Right cardiac atrium (tissue), 5 donors: ENCODE measurements at places on chromosomes 6 and 20.

- DNase-seq, result no peak
These were observed 72.8 kb downstream of the RPS12 start for GRCh38 chr6:132887204-132887603.

- DNase-seq, result no peak
These were observed 7.2 kb downstream of the HINT3 start for GRCh38 chr6:125963817-125964216.

DNA sequence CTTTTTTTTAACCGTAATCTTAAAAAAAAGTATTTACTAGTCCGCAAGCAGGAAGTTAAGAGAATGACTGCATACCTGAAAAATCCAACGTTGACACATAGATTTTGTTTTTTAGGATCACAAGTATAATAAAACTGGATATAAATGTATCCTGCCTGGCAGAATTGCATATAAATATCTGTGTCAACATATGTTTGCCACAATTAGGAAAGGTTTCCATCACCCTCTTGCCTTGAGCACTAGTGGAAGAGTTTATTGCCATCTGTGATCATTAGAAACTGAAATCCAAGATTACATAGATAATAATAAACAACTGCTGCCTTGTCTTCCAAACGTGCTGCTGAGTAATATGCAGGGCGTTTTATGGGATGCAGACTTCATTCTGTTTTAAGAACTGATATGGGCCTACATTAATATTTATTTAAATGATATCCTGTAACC lies 27.9 kb downstream of the PLEKHG1 start:
- DNase-seq, result no peak

- no peak for DNase-seq
These were observed 229.2 kb downstream of the COL12A1 start for GRCh38 chr6:74976701-74977100.

- no peak for DNase-seq
These were observed 174.5 kb downstream of the WDR27 start for GRCh38 chr6:169527306-169527705.

GRCh38 chr6:23195487-23195886 lies 626.1 kb downstream of the HDGFL1 start:
- no peak for DNase-seq

DNA sequence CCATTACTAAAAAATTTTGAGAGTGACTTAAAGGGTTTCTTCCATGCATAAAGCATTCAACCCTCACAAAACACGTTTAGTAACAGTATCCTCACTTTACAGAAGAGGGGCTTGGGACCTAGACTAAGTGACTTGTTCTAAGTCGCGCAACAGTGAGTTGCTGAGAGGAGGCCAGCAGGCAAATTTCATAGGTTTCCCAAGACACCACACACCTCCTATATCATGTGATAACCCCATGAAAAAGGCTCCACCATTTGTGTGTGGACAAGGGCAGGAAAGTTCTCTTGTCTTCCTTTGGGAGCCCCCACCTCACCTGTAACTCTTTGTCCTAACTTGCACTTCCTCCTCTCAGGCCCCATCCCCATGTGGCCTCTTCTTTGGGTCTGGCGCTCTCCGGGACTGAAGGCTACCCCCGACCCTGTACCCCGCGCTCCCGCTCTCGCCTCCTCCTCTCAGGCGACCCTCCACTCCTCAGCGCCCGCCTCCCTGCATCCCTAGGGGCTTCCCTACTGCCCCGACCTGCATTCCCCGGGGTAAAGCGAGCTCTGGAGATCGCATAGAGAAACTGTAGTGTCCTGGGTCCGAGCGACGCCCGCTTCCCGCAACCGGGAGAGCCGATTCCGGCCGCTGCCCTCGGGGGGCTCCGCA lies 392 bp downstream of the PSMB8 start:
- peak; percentile 80 for DNase-seq

DNA sequence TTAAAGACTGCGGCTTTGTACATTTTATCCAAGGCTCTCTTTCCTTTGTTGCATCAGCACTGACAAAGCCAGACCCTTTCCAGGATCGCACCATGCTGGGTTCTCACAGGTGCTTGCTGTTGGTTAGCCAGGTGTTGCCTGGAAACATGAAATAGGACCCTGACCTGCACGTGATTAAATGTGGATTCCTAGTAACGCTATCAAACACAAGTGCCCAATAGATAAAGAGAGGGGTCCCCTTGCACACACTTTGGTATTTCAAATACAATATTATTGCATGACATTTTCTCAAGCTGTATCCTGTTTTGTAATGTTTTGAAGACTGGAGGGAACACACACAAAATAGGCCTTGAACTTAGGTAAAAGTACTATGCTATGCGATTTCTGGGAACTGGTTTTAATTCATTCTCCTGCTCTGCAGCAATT lies 73.3 kb downstream of the AKAP12 start:
- DNase-seq, result no peak

GRCh38 chr6:79468116-79468515 lies 69.1 kb downstream of the LCA5 start:
- no peak for DNase-seq

DNA sequence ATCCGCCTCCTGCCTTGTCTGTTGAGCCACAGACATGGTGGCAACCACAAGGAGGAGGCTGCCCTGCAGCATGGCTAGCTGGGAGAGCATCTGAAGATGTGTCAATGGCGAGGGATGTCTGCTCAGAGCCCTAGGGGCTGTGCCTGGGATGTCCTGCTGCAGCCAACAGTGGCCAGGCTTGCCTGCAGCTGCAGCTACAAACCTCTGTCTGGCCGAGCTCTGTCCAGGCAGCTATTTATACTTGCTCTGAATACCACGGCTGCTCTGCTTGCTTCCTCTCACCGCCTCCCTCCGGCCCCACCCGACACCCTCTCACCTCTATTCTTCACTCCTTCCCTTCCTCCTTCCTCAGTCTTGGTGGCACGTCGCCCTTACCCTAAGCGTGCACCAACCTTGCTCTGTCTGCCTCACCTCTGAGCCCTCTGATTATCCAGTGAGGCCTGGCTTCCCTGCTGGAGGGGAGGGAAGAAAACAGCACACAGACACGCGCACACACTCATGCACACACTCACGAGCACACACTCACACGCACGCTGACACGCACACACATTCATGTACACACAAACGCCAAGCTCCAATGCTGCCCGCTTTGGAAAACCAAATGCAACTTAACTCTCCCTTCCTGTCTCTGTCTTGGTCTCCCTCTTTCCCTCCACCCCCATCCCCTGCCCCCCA lies at the start of gene ANGPT4:
TSS of gene ANGPT4 (minus strand) at position 210 of the 675 bp plus-strand sequence. CDS start at position 90, 120 bp downstream.
- DNase-seq, result no peak

DNA sequence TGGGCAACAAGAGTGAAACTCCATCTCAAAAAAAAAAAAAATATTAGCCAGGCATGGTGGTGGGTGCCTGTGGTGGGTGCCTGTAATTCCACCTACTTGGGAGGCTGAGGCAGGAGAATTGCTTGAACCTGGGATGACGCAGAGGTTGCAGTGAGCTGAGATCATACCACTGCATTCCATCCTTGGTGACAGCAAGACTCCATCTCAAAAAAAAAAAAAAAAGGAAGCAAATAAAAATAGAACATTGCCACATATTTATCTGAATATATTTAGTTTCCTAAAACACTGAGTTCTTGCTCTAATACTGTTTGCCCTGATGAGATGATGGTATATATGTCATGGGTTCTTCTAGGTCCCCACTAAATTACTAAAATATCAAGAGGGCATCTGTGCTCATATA lies 28.4 kb downstream of the CASP8AP2 start:
- DNase-seq, result no peak

DNA sequence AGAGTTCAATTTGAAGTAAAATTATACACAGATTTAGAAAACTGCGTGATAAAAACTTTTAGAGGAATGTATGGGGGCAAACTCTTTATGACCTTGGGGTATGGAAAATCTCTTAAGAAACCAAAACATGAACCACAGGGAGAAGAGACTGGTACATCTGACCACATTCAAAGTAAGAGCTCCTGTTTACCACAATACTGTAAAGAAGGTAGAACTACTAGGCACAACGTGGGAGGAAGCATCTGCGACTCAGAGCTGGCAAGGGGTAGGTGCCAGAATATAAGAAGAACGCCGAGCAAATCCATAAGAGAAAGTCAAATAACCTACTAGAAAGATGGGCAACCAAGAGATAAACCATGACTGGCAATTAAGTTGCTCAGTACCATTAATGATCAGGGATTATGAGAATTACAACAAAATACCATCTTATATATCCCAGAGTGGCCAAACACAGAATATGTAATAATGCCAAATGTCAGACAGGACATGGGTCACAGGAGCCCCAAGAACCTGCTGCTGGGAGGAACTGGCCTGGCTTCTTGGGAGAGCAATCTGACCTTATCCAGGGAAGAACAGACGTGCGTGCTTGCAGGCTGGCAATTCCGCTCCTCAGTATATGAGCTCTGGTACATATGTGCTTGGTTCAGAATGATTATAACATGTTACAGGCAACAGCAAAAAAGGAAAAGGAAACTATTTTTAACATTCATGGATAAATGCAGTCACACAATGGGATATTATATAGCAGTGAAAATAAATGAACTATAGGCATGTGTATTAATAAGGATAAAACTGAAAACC lies 50.2 kb downstream of the INSM1 start:
- no peak for DNase-seq

GRCh38 chr6:135748189-135748588 lies 103.3 kb upstream of the PDE7B start:
- no peak for DNase-seq

GRCh38 chr20:18533978-18534644 lies 26.4 kb downstream of the SEC23B start:
- no peak for DNase-seq

GRCh38 chr6:83854001-83854501 lies 891 bp downstream of the RIPPLY2 start:
- no peak for DNase-seq

GRCh38 chr6:84825461-84825860 lies 61.1 kb upstream of the TBX18 start:
- no peak for DNase-seq

DNA sequence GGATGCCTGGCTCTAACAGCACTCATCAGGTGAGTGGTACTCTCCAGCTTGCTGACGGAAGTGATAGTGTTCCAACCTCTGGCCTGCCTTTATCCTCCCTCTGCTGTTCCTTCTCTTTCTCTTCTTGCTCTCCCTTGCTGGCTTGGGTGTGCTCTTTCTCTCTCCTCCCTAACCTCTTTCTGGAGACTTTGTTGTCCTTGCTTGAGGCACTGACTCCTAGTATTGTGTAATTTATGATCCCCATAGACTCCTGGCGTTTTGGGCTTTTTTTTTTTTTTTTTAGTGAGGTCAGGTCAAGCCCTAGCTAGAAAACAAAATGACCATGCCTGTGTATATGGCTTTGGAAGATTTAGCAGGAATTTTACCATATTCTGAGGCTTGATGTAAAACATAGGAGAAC lies 84.7 kb upstream of the MRAP2 start:
- DNase-seq, result no peak

DNA sequence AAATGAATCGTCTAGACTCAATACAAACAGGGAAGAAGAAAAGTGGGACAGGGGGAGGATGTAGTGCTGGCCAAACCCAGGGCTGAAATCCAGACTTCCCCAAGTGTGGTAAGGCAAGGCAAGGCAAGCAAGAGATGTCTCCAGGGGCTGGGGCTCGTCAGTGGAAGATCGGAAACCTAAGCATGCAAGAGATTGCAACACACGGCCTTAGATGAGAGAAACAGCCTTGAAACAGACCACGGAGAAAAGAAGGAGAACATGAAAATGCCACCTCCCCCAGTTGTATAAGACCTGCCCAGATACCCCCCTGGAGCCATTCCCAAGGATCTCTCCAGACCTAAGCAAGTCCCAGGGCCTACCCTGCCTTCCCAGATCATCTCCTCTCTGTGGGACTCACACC lies 20.0 kb downstream of the VEGFA start:
- DNase-seq, result peak; percentile 85

- DNase-seq, result peak; percentile 38
These were observed 160.0 kb downstream of the PLCB4 start for GRCh38 chr20:9228774-9229450.

- DNase-seq, result no peak
These were observed 431.8 kb upstream of the MAN1A1 start for GRCh38 chr6:119781365-119781764.

- DNase-seq, result no peak
These were observed 646.5 kb upstream of the NOX3 start for GRCh38 chr6:156102129-156102528.

DNA sequence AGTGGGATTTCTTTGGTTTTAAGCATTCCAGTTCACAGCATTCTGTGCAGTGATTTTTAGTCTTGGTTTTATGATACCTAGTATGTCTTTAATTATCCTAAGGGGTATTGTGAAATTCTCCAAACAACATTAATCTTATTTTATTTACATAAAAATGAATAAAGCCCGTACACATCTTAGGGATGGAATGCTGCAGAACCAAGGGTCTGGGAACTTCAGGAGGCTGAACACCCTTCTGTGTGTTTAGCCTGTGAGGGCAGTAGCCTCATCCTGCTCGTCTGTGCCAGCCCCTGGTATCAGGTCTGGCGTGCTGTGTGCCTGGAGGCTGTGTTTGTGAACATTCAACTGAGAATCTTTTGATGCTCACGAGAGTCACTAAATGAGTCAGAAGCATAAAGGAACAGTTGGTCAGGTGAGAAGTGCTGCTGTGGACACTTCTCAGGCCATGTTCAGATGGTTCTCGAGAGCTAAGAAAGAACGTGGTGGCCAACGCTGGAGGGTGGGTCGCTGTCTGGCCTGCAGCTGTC lies 25.2 kb upstream of the C20orf204 start:
- DNase-seq, result no peak

GRCh38 chr6:164665328-164665727 lies 644.1 kb downstream of the C6orf118 start:
- no peak for DNase-seq

DNA sequence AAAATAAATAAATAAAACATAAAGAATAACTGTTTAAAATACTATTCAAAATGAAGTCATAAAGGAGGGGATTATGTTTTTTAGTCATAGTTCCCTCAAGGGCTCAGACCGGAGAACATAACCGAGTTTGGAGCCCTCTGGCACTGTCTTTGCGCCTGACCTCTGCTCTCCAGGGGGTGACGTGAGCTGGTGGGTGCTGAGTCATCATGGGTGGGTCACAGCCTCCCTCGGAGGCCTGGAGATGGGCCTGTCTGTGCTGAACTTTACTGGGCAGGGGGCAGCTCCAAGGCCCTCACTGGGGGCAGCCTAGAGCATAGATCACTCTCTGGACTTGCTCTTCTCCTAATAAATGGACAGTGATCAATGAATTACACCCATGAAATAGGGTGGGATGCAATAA lies 3.1 kb upstream of the MAVS start:
- DNase-seq, result no peak

- DNase-seq, result peak; percentile 79
These were observed at the start of gene KCNG1 for GRCh38 chr20:51022803-51023616. Gene KCNG1 (minus strand): TSS chr20:51023107. CDS start chr20:51010338, 12,769 bp downstream.

GRCh38 chr20:4074877-4075455 lies 59.6 kb upstream of the RNF24 start:
- DNase-seq, result no peak

DNA sequence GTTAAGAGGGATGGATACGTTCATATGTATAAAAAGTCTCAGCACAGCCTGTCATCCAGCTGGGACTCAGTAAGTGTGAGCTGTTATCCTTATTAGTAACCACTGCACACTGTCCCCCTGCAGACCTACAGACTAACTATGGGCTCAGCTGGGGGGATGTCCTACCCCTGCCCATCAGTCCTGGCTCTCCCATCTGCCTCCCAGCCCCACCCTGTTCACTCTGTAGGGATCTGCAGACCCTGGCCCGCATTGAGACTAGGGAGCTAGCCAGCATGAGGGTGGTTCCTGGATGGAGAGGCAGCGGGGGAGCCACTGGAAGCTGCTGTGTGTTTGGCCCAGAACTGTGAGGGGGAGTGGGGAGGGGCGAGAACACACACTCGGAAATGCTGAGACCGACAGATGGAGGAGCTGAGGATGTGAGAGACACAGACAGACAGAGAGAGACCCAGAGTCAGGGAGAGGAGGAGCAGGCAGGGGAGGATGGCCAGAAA lies 17.1 kb downstream of the XKR7 start:
- DNase-seq, result no peak
